ENCODE measurements at places on chromosomes 16 and 17.

DNA sequence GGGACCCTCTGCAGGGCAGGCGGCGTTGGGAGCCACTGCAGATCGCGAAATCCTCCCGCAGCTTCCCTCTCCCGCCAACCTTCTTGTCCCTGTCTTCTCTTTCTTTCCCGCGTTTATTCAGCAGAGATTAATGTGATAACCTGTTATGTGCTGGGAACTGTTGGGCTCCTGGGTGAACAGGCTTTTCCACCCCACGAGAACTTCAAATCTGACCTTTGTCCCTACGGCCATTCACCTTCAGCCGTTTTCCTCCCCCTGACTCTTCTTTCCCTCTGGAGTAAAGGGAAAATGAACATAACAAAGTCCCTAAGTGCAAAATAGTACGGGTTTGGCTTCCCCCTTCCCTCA is 15.2 kb upstream of the KPNA2 start:
- DNase-seq = no peak

DNA sequence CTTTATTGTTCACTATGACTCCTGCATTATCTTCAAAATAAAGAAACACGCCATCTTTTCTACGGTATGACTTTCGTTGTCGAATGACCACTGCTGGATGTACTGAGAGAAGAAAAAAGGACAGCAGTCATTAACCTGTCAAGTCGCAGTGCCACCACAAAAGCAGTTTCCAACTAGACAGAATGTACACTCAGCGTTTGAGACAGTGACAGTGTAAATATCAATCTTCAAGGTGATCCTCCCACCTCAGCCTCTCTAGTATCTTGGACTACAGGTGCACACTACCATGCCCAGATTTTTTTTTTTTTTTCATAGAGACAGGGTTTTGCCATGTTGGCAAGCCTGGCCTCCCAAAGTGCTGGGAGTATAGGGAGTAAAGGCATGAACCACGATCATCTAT is 3.1 kb downstream of the RPL23 start:
- DNase-seq = no peak

GRCh38 chr17:57735707-57736106 is 9.4 kb downstream of the CCDC182 start:
- no peak for DNase-seq

DNA sequence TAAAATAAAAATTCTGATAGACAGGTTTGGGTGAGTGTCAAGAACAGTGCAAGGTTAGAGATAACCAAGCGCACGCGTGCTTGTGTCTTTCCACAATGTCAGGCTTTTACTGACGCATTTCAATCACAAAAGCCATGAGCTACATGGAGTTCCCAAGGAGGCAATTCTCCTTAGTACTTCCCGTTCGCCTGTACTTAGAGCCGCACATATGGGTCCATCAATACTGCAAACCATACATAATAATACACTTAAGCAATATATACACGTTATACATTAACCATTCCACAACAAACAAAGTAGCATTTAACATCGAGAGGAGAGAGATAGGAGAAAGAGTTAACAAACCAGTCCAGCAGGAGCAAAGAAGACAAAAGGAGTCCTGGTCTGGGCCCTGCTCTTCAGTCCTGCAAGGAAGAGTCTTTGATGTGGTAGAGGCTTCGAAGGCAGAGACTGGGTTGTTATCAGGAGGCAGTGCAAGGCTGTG is 11.9 kb upstream of the GPRC5C start:
- no peak for DNase-seq

DNA sequence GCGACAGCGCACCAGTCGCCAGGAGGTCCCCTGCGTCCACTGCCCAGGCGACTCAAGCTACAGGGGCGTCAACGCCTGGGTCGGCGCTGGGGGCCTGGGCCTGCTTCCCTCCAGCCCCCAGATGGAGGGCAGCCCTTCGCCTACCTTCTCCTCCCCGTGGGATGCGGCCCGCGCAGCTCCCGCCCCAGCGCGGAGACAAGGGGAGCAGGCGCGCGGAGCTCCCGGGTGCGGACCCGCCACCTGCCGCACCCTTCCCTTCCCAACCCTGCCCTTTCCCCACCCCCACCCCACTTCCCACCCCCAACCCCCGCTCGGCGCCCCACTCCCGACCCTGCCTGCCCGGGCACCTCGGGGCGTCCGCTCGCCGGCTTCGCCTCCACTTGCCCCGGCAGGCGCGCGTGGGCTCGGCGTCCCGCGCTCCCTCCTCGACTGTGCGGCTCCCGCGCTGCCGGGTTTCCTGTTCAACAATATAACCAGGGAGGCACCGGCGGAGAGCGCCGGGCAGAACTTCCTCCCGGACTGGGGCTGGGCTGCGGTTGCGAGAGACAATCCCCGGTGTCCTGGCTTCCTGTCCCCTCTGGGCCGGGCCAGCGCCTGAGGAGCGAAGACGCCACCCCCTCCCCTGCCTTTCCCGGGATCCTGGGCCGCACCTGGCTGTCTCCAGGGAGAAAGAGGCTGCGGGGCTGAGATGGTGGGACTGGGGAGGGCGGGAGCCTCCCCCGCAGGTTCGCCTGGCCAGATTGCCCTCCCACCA is at the start of gene ARHGAP27:
TSS of gene ARHGAP27 (minus strand) at position 466 of the 754 bp plus-strand sequence. CDS start 2,591 bp downstream, outside the sequence.
- DNase-seq = peak; percentile 7

DNA sequence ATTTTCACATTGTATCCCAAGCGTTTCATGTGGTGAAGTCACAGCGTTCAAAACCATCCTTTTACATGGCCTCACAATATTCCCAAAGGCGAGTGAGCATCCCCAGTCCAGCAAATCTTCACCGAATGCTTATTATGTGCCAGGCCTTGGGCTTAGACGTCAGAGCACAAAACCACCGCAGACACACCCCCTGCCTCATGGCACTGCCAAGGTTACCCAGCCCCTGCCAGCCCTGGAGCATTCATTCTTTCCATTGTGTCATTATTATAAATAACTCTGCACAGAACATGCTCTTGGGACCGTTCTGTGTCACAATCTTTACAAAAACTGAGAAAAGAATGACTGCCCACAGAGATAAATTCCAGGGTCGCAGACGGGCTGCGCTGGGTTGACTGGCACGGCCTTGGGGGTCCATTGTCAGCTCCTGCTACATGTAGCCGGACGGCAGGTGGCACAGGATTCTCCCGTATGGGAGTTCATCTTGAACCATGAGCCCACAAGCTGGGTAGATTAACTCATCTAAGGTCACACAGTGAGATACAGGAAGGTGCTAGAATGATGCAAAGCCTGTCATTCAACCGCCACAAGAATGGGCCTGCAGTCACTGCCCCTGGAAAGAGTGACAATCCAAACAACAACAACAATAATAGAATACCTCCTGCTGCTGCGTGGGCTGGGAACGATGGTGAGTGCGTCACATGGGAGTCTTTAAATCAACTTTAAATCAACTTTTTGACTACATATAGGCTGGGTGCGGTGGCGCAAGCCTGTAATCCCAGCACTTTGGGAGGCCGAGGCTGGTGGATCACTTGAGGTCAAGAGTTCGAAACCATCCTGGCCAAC is 4.5 kb upstream of the NECAB2 start:
- DNase-seq = no peak

DNA sequence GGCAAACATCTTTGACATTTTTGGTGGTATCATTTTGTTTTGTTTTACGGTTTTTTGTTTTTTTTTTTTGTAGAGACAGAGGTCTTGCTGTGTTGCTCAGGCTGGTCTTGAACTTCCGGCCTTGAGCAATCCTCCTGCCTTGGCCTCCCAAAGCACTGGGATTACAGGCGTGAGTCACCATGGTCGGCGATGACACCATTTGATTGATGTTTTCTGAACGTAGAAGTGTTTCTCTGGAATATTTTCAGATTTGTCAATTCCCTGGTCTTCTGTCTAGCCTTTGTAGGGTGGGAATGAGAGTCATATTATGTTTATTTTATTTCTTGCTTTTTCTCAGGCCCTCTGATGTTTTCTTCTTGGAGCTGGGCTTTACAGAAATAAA is 32.2 kb upstream of the BRD7 start:
- no peak for DNase-seq

DNA sequence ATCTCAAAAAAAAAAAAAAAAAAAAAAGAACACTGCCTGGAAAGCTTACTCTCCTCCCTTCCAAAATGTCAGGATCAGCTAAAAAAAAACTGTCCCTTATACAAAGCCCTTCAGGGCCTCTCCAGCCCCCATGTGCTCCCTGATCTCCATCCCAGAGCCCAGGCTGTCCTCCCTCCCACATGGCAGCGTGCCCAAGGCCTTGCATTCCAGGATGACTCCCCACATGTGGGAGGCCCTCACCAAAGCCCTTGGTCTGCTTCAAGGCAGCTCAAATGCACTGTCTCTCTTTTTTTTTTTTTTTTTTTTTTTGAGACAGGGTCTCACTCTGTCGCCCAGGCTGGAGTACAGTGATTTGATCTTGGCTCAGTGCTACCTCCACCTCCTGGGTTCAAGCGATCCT is 2.3 kb downstream of the FDXR start:
- peak; percentile 63 for DNase-seq

GRCh38 chr16:85136213-85136701 is 24.0 kb upstream of the CIBAR2 start:
- no peak for DNase-seq

DNA sequence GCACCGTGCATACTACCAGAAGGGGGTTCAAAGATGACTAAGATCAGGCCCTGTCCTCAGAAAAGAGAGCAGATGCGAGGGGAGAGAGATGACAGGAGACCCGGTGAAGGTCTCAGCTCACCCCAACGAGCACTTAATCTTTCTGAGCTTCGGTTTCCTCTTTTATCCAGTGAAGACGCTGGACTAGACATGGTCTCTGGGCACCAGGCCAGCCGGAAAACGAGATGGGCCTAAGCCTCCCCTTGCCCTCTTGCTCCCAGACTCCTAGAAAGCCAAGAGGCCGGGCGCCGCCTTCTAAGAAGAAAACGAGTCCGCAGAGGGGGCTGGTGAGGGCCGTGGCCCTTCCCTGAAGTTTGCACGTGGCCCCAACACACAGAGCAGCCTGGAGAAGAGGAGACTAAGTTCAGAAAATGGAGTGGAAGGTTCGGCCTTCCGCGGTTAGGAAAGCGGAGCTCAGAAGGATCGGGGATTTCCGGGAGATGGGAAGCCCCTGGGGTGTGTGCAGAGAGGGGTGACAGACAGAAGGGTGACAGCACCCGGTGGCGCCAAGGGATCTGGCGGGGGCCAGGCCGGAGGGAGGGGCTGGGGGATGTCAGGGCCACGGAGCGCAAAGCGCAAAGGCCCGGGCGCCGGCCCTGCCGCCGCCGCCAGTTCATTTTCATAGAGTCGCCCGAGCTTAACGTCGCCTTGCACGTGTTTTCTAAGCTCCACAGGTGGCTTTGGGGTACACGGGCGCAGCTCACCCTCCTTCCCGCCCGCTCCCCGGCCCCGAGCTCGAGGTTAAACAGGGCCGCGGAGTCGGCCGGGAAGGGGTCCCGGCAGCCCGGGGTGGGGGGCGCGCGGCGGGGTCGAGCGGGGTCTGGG is 42.1 kb upstream of the BHLHA9 start:
- no peak for DNase-seq

All from fibroblast of lung (primary cell).